AG04449 (cell line): ENCODE measurements at places on chromosomes 2 and 18.
A peak's percentile ranks its signal among the peaks of the same experiment; 100 is the strongest.

DNA sequence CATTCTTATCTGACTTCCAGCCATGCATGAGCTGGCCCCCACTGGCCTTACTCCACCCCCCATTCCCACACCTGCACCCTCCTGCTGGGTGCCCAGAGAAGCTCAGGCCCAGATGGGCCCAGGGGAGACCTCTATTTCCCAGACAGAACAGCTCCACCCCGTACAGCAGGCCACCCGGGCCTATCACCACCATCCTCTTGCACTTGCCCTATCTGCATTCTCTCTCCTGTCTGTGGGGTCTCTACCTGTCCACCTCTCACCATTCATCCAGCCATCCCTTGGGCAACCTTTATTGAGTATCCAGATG is 25.3 kb upstream of the TNS1 start:
- no peak for DNase-seq

- DNase-seq: no peak
Measured at GRCh38 chr2:73451263-73451972, 65.8 kb downstream of the ALMS1 start.

DNA sequence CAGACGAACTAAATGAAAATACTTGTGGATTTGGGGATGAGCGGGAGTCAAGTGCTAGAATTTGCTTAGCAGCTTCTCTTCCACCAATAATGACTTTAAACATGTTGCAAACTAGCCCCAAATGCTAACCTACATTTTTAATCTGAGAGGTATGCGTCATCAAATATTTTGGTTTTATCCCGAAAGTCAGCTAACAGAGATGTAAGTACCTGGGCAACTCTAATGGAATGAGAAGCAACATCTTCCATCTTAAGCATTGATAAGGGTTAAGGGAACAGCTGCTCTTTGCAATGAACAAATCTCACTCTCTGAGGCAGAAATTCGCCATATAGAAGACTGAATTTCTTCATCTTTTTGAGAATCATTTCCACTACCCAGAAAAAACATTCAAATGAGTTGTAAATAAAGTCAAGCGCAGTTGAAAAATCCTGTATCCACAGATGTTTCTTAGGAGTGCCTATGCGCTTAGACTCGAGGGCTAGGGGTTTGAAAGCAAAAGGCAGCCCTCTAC is 926 bp upstream of the YPEL5 start:
- DNase-seq: no peak

DNA sequence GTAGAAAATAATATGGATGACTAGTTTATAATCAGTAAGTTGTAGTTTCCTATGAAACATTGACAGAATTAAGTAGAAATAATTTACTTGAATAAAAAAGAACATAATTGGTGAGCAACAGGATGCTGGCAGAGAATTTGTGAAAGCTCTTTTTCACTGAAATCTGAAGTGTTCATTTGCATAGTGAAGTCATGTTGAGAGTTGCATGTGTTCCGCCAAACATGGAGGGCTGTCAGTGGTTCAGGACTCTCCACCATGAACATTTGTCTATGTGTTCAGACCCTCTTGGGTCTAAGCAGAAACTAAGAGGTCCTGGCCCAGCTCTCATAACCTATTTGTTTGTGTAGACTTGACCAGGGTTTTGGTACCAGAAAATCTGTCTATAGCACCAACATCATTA is 182.5 kb upstream of the LINC00305 start:
- no peak for DNase-seq

DNA sequence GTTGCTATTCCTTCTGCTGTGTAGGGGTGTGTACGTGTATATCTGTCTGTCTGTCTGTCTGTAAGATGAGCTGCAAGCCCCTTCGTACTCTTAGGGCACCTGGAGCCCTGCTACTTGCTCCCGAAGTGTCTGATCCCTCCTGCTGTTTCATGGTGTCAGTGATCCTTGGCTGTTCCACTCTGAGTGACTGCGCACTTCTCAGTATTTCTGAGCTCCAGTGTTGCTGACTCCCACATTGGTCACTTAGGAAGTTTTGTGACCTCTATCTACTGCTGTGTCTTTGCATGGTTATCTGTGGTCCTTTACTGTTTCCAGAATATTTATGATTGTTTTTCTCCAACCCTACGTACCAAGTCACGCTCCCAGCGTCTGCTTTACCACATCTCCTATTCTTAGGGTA is 16.2 kb downstream of the SEMA4F start:
- no peak for DNase-seq

- DNase-seq: no peak
Measured at GRCh38 chr2:12705742-12706141, 11.0 kb upstream of the TRIB2 start.

DNA sequence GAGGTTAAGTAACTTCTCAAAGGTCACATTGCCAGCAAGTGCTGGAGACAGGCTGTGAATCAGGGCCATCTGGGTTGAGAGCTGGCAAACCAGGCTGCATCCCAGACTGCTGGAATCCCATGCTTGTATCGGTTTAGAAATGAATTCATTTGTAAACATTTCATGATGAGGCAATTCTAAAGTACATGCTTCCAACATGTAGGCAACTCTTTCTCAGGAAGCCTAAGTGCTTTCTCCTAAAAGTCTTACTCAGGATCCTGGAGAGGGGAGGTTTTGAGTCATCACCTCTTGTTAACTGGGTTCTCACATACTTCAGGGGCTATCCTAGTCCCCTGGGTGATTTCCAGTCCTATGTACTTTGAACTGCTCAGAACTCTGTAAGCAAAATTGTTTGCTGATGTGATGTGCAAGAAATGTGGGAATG is 416.5 kb downstream of the MEIS1 start:
- DNase-seq: peak; percentile 97

GRCh38 chr2:41334159-41334558 is 713.7 kb upstream of the PKDCC start:
- DNase-seq: no peak

DNA sequence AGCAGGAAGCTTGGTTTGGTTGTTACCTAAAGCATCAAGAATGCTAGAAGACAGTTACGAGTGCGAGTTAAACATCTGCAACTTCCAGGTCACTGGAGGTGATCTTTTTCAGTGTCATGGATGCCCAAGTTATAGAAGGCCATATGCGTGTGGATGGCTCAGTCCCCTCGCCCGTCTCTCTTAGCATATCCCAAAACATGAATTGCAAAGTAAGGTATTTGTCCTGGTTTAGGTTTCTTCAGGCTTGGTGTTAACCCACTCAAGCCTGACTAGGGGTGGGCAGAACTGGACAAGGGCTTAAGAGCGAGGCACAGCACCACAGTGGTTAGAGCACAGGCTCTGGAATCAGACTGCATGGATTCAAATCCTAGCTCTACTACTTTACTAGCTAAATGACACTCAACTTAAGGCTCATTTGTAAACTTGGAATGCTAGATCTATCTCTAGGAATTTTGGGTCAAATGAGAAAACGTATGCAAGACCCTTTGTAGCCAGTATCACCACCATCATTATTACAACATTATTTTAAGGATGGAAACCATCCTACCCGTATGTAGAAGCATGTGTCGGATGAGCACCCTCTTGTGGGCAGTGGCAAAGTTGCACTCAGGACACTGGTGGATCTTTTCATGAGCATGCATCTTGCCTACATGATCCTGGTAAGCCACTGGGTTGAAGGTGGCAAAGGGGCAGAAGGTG is 11.2 kb downstream of the ZNF142 start:
- no peak for DNase-seq

- DNase-seq: no peak
Measured at GRCh38 chr18:13836559-13836958, 12.6 kb downstream of the MC5R start.

GRCh38 chr18:24189007-24189528 is 50.2 kb downstream of the CABYR start:
- no peak for DNase-seq

DNA sequence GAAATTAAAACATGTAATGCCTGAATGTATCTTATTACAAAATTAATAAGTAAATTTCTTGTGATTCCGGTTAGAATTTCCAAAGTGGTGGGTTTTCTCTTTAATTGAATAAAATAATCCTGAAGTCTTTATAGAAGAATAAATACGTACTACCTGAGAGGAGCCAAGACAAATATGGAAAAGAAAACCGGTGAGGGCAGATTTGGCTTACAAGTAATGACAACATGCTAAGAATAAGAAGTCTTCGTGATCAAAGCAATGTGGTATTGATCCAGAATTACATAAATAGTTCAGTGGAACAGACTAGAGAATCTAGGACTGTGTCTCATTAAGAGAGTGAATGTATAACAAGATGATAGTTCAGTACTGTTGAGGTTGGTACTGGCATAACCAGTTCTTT is 167.5 kb downstream of the NEDD4L start:
- no peak for DNase-seq

DNA sequence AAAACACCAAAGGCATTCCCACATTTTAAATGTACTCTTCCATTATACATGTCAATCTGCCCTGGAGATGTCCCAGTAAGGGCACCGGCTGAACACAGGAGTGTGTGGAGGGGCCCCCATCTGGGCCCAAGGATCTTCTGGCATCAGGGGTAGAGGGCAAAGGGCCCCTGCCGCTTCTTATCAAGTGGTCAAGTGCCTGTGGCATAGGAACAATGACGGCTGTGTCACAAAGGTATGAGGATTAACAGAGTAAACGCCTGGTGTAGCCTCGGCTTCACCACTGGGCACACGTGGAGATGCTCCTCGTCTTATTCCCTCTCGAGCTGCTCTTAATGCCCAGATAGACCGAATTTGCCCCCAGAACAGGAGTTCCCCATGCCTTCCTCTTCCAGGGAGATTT is 169.7 kb upstream of the GLI2 start:
- DNase-seq: no peak

DNA sequence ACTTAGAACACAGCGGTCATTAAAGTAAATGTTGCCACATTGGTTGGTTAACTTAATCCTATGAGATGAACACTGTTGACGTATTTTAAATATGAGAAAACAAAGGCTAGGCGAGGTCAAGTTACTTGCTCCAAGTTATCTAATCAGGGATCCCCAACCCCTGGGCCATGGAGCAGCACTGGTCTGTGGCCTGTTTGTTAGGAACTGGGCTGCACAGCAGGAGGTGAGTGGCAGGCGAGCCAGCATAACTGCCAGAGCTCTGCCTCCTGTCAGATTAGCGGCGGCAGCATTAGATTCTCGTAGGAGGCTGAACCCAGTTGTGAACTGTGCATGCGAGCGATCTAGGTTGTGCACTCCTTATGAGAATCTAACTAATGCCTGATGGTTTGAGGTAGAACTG is 878.9 kb downstream of the CPS1 start:
- no peak for DNase-seq

DNA sequence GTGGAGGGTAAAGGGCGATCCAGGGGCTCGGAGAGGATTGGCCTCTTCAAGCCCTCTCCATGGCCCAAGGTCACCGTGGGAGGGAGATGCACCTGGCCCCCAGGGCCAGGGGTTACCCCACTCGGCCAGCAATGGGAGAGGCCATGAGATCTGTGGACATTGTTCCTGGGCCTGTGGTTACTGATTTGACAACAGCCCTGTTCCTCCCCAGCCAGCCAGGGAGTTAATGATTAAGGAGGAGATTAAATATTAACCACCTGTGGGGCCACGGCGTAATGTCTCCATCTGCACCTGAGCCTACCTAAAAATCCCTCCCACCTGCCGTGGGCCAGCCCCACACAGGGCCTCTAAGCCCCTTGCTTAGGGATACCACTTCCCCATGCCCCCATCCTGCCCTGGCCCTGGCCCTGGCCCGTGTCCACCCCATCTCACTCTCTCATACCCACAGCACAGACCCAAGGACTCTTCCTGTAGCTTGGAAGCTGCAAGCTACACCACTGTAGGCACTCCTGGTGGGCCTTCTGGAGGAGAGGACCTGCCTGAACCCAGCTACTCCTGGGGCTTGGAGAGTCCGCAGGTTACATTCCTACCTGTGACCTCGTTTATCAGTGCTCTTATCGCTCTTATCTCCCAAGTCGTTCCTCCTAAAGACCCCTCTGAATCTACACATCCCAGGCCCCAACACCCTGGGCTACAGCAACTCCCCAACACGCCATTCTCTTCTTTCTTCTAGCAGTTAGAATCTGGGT is 32.1 kb downstream of the ZFP36L2 start:
- DNase-seq: no peak

DNA sequence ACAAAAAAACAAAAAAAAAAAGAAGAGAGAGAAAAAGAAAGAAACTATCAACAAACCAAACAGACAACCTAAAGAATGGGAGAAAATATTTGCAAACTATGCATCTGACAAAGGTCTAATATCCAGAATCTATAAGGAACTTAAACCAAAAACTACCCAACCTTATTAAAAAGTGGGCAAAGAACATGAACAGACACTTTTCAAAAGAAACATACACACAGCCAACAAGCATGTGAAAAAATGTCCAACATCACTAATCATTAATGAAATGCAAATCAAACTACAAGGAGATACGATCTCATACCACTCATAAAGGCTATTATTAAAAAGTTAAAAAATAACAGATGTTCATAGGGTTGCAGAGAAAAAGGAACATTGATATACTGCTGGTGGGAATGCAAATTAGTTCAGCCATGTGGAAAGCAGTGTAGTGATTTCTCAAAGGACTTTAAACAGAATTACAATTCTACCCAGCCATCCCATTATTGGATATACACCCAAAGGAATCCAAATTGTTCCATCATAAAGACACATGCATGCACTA is 7.2 kb upstream of the POLE4 start:
- no peak for DNase-seq

DNA sequence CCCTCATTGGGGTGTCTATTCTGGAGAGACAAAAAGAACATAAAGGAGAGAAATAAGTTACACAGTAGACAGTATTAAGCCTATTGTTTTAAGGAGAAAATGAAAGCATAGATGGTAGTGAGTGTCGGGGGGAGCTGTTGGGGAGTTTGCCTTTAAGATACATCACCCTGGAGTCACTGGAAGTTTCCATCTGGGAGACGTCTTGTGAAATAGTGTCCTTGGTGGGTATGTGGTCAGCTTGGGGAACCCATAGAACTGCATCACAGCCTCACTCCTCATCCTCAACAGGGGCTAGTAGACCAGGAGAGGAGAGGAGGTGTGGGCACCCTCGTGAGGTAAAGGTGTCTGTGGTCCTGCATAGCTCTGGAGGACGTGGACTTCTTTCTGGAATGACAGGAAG is 60.6 kb downstream of the RNF144A start:
- no peak for DNase-seq

- no peak for DNase-seq
Measured at GRCh38 chr2:24404491-24404921, 44.2 kb upstream of the ITSN2 start.

- DNase-seq: no peak
Measured at GRCh38 chr2:16088035-16088801, 147.9 kb downstream of the MYCN start.
